Stimulated activated naive B cell treated with anti-CD40 and anti-IgM and Interleukin-4, amounts not matched to agents 10 μg/mL and 1 μg/mL and 100 μg/mL, for 72 hours (primary cell): ENCODE measurements at places on chromosomes 2 and 18.

DNA sequence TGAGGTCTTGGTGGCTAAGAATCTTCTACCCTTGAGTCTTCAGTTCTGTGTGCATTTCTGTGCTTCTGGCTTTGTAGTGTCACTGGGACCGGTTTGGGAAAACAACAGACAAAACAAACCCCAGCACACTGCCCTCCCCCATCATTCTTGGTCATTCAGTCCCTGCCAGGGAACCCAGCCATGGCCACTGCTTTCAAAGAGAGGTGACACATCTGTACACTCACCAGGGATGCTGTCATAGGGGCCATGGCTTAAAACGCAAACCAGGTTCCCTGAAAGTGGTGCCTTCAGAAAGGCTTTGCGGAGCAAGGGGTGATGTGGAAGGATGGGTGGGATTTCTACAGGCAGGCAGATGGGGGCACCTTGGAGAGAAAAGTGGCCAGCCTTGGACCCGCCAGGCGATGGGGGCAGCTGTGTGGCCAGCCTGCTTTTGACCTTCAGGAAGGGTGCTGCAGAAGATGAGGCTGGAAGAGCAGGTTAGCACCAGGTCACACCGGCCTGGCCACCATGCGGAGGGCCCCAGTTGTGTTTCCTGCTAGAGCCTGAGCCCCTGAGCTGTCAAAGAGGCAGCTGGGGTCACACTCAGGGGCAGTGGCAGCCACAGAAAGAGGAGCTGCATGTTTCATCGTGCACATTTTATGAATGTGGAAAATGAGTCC lies 101.3 kb downstream of the INHBB start:
- DNase-seq: no peak

GRCh38 chr18:74825460-74825859 lies 227.8 kb downstream of the ZNF407 start:
- no peak for DNase-seq

DNA sequence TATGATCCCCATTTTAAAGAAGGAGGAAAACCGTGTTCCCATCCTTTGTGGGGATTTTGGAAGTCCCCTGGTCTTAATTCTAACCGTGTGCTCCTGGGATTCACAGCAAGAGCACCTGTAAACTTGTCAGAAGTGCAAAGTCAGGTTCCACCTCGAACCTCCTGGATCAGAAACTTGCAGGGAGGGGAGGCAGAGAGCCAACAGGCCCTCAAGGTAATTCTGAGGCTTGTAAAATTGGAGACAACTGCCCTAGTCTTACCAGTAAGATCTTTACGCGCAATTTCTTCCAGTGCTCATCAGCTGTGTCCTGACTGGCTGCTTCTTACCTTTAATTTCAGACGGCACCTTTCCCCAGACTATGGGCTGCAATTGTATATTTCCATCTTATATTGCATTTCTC lies 113.3 kb upstream of the SEC11C start:
- DNase-seq: no peak

DNA sequence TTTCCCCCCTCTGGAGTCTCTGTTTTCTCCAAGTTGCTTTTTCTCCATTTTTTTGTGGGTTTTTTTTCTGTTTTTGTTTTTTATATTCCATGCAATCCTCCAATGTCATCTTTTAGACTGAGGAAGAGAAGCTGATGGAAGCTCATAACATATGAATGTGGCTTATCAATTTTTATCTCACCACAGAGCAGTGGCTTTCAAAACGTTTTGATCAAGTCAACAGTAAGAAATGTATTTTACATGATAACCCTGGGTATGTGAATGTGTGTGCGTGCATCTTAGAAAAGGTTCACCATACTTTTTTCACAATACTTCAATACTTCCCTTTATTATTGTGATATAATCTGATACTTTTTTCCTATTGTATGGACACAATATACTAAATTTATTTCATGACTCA lies 64.6 kb upstream of the CDCA7 start:
- DNase-seq: no peak

DNA sequence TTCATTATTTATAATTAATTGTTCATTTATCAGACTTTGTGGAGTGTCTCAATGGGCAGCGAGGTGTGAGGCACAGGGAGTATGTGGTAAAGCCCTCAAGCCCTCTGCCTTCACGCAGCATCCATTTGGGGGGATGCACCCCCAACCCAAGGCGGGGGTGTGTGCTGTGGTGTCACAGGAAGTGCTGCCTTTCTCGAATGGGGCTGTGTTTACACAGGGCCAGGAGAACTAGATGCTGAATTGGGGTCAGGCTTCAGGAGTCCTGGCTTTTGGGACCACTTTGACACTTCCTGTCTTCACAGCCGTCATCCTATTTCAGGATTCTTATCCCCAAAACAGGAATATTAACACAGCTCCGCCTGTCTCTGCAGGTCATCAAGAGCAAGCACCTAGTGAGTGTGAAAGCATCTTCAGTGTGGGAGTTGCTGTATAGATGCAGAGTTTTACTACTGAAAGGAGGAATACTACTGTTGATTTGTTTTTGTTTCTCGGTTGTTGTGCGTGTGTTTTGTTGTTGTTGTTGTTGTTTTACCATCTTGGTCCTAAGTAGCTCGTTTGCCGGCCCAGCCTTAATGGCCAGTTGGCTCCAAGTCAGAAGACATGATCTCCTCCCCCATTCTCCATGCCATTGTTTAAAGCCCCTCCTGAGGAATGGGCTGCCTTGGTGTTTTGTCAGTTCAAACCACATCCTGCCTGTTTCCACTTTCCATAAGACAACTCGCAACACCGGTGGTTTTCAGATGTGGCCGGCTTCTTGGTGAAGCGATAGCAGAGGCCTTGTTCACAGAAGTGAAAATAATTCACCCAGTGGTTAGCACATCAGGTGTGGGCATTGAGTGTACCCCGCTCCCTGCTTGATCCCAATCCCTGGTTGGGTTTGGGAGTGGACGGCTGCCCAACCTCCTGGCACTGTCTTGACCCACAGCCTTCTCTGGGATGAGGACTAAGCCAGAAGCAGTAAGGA lies 221.3 kb downstream of the BCL2 start:
- DNase-seq: no peak

DNA sequence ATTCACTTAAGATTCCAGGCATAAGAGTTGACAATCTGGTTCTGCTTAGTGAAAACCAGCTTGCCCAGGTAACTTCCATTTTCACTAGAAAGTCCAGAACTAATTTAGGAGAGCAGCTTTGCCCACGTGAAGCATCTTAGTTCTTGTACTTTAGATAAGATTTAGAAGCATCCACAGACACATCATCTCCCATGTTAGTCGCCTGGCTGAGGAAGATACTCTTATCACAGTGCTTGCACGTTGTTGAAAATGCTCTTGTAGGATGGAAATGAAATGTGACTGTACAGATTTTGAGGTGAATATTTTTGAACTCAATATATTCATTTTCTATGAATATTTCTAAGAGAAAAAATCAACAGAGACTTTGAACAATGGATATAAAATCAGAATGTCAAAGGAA lies 159.7 kb downstream of the SOCS6 start:
- no peak for DNase-seq

GRCh38 chr2:40412456-40412855 lies 39.4 kb downstream of the SLC8A1 start:
- no peak for DNase-seq

- DNase-seq: no peak
These were observed 126.4 kb downstream of the RHBDD1 start for GRCh38 chr2:226962176-226962773.

DNA sequence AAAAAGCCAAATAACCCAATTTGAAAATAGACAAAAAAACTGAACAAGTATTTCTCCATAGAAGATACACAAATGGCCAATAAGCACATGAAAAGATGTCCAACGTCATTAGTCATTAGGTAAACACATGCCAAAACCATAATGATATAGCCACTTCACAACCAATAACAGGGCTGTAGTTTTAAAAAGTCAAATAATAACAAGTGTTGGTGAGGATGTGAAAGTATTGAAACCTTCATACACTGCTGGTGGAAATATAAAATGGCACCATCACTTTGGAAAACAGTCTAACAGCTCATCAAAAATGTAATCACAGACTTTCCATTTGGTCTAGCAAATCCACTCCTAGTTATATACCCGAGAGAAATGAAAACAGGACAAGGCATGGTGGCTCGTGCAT lies 144.2 kb upstream of the CYP1B1 start:
- DNase-seq: no peak

- no peak for DNase-seq
These were observed 30.9 kb downstream of the OSBPL6 start for GRCh38 chr2:178225006-178225805.

- no peak for DNase-seq
These were observed 120.1 kb upstream of the CCDC195 start for GRCh38 chr2:224836263-224836662.

- DNase-seq: no peak
These were observed 37.1 kb downstream of the BCL11A start for GRCh38 chr2:60516383-60516811.

DNA sequence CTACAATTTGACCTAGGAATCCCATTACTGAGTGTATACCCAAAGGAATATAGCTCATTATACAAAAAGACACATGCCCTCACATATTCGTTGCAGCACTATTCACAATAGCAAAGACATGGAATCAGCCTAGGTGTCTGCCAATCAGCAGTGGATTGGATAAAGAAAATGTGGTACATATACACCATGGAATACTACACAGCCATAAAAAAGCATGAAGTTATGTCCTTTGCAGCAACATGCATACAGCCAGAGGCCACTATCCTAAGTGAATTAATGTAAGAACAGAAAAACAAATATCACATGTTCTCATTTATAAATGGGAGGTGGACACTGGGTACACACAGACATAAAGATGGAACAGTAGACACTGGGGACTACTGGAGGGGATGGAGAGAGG lies 54.0 kb downstream of the GREB1L start:
- DNase-seq: no peak

GRCh38 chr2:64201151-64201550 lies 56.9 kb upstream of the PELI1 start:
- DNase-seq: no peak

DNA sequence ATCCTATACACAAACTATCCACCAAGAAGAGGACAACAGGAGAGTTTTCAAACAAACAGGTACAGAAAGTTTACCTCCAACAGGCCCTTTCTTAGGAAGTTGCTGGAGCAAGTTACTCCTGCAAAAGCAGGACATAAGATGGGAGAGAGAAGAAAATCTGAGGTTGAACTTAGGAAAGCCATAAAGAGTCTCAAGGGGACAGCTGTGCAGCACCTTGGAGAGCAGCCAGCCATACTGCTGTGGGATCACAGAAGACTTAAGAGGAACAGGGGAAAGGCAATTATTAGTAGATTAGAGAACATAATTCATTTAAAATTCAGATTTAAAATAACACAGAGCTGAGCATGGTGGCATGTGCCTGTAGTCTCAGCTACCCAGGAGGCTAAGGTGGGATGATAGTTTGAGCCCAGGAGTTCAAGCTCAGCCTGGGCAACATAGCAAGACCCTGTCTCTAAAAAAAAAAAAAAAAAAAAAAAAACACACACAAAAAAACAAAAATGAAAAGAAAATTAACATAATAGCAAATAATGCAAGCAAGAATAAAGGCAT lies 148.1 kb upstream of the SIX3 start:
- no peak for DNase-seq

DNA sequence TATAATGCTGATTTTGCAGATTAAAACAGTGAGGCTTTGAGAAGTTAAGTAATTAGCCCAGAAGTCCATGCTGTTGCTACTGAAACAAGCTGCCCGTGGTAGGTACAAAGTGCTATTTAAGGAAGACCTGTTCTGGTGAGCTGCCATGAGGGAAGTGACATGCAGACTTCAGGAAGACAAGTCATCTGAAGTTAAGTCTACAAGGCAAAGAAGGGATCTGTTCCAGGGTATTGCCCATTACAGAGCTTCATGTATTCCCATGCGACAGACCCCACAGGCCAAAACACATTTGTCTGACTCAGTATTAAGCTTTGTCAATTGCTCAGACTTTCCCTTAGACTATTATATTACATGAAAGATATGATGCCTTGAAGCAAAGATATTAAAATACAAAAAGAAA lies 520.8 kb downstream of the FBXO15 start:
- DNase-seq: no peak

- DNase-seq: no peak
These were observed 137.4 kb upstream of the RBMS1 start for GRCh38 chr2:160630801-160631590.

- no peak for DNase-seq
These were observed 73.2 kb downstream of the HS1BP3 start for GRCh38 chr2:20577495-20578235.

DNA sequence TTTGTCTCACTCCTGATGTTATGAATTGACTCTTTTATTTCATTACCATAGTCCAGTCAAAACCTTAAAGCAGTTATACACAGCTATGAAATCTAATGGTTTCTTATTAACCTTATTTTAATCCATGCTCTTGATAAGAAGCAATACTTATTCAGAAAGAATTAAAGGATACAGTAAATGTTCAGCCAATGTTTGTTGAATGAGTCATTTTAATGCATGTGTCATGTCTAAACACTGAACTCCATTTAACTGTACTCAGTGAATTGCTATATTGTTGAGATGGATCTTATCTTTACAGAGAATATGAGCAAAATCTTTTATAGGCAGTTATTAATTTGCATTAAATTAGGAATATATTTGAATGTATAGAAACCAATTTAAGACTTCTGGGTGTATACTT lies 135.1 kb upstream of the TFPI start:
- no peak for DNase-seq

DNA sequence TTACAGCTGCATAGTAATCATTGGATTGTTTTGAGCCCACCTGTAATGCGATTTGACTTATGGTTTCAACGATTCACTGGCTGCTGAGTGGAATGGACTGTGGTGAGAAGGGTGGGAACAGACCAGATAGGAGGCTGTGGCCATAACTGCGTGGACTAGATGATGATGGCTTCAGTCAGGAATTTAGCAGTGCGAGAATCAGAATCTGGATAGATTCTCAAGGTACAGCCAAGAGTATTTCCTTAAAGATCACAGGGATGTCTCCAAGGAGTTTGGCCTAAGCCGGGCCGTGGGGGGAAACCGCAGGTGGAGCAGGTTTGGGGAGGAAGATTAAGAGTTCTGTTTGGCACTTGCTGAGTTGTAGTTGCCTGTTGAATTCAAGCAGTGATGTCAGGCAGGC lies 44.0 kb upstream of the CHMP1B start:
- DNase-seq: no peak

GRCh38 chr2:25872134-25872533 lies 6.2 kb downstream of the ASXL2 start:
- DNase-seq: no peak

GRCh38 chr2:226308986-226309385 lies 490.6 kb downstream of the IRS1 start:
- DNase-seq: no peak

GRCh38 chr18:76991021-76991688 lies 141.4 kb downstream of the MBP start:
- no peak for DNase-seq

- DNase-seq: no peak
These were observed 227.5 kb downstream of the HDAC4 start for GRCh38 chr2:239173301-239173700.

DNA sequence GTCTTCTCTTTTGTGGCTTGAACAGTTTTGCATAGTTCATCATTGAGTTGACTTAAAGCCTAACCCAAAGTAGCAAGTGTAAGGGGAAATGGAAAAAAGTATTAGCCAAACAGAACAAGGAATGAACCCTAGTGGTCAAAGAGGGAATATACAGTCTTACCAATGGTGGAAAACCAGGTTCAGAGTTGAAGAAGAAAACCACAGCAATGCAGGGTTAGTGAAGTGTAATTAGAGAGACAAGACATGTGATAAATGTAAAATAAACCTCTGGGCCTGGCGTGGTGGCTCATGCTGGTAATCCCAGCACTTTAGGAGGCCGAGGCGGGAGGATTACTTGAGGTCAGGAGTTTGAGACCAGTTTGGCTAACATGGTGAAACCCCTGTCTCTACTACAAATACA lies 2.4 kb downstream of the TTN start:
- no peak for DNase-seq
